ENCODE measurements at places on chromosomes 12 and 14.
A peak's percentile ranks its signal among the peaks of the same experiment; 100 is the strongest.

DNA sequence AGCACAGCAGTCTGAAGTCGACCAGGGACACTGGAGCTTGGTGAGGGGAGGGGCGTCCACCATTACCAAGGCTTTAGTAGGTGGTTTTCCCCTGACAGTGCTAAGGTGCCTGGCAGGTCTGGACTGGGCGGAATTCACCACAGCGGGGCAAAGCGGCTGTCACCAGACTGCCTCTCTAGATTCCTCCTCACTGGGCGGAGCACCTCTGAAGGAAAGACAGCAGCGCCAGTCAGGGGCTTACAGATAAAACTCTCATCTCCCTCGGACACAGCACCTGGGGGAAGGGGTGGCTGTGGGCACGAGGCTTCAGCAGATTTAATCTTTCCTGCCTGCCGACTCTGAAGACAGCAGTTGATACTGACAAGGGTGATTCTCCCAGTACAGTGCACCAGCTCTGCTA is 39.1 kb downstream of the DDHD1 start:
- DNase-seq = no peak

- no peak for DNase-seq
Observed at GRCh38 chr12:56223571-56224101, 506 bp upstream of the NABP2 start.

DNA sequence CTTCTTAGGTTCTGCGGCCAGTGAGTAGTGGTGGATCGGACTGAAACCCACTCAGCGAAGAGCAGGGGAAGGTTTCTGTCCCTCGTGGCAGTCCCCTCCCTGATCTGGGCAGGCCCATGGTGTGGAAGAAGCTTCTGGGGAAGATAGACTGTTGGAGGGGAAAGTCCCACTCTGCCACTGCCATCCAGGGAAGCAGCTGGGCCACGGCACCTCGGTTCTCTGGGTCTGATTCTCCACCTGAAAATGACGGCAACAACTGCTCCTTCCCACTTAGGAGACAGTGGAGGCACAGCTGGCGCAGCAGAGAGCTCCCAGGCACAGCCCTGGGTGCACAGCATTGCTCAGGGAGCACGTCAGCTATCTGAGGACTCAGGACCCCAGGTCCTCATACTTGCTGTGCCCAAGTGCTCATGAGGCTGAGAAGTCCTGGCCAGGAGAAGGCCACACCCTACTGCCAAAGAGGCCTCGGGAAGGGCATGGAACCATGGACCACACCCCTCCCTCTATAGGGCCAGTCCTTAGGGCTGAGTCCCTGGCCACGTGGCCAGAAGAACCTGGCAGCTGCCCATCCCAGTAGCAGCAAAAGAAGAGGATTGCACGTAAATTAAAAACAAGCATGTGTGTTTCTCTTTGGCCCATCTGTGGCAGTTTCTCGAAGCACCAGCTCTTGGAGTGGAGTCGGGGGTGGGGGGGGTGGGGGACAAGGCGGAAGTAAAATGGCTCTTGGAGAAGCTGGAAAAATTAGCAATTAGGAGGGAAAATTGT is 85.3 kb upstream of the BCL11B start:
- DNase-seq = no peak

GRCh38 chr14:24809135-24809534 is 175.1 kb upstream of the GZMB start:
- no peak for DNase-seq

DNA sequence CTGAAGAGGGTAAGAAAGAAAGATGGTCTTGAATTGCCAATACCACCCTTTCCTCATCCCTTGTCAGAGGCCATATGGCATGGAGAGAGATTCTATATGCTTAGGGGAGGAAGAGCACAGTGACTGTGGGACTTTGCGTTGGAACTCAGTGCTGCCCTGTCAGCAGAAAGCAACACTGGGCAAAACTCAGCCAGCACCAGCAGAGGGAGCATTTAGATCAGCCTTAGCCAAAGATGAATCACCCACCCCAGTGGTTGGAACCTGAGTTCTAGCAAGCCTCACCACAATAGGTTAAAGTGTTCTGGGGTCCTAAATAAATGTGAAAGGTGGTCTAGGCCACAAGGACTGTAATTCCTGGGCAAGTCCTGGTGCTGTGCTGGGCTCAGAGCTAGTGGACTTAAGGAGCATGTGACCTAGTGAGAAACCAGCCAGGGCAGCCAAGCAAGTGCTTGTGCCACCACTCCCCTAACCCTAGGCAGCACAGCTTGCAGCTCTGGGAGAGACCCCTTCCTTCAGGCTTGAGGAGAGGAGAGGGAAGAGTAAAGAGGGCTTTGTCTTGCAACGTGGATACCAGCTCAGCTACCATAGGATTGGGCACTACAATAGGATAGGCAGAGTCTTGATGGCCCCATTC is 11.4 kb upstream of the BCAT1 start:
- peak; percentile 72 for DNase-seq

DNA sequence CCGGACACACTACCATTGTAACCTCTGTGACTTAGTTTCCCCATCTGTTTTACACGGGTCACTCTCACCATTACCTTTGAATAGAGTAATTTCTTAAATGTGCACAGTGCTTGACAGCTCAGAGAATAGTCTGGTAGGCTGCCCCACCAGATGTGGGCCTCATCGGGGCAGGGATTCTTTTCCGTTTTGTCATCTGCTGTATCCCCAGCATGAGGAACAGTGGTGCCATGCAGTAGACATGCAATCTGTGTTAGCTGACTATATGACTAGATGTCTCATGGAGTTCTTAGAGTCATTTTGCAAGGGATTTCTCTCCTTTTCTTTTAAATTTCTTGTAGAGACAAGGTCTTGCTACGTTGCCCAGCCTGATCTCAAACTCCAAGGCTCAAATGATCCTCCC is 44.9 kb upstream of the PLEKHG3 start:
- no peak for DNase-seq

DNA sequence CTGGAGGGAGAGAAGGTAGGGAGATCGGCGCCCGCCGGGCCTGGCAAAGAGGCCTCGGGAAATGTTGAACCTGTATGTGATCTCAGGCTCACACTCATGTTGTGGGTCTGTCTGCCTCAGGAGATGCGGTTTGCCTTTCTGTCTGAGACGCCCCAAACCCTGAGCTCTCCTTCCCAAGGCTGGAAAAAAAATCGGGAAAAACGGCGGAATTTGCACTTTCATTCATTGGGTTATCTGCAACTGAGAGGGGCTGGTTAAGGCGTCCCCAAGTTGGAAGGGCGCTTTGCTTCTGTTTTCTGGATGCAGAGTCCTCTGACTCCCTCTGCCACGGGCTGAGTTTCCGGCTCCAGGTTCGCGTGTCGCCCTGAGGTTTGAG is 5.0 kb upstream of the HOXC9 start:
- no peak for DNase-seq

GRCh38 chr12:6451348-6452244 is at the start of gene TAPBPL:
TAPBPL (plus strand) TSS chr12:6452042; CDS start chr12:6452249, 207 bp downstream.
- DNase-seq = peak; percentile 86

DNA sequence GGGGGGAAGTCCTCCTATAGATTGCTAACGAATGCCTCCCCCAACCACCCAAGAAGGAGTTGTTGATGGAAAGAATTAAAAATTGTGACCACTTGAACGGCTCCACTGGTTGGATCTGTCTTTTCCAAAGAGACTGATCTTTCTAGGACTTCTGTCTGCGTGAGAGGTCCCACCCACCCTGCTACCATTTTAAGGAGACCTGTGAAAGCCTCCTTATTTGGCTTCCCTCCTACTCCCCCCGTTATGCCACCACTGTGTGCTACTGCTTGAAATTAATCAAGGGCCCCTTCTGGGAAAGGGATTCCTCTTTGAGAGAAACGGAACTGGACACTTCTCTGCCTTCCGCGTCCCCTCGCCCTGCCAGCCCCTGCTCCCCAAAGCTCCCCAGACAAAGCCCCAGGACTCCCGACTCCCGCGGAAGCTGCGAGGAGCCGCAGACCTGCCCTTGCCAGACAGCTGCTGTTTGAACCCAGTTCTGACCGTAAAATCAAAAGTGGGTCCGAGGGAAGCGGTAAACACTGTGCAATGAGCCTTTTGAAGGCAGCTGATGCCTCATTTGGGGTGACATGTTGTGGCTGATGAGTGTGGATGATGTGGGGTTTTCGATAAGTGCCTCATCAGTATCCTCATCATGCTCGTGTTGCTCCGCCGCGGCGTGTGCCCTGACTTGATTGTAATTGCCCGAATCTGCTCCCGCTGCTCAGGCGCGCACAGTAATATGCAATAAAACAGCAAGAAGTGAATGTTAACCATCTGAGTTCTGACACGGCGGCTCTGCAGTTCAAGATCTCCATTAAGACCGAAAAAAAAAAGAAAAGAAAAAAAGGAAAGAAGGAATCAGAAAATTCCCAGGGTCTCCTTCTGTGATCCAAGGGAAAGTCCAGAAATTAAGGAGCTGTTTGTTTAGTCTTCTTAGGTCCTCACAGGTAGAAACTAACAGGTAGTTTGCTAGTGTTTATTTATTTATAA is 48.2 kb downstream of the MBIP start:
- DNase-seq = no peak

DNA sequence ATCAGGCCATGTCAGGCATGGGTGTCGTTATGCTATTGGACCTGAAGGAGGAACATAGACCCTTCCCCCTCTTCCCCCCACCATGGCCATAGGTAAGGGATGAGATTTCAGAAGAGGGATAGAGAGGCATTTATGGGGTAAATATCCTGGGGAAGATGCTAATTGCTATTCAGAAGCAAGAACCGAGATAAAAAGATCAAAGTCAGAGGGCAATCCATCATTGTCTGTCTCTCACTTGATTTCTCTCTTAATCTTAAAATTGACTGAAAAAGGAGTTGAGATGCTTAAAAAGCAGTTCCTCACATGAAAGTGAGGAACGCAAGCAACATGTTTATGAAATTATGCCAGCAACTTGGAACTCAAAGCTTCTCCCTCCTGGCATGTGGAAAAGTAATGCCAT is 212.0 kb downstream of the RPAP3 start:
- no peak for DNase-seq

DNA sequence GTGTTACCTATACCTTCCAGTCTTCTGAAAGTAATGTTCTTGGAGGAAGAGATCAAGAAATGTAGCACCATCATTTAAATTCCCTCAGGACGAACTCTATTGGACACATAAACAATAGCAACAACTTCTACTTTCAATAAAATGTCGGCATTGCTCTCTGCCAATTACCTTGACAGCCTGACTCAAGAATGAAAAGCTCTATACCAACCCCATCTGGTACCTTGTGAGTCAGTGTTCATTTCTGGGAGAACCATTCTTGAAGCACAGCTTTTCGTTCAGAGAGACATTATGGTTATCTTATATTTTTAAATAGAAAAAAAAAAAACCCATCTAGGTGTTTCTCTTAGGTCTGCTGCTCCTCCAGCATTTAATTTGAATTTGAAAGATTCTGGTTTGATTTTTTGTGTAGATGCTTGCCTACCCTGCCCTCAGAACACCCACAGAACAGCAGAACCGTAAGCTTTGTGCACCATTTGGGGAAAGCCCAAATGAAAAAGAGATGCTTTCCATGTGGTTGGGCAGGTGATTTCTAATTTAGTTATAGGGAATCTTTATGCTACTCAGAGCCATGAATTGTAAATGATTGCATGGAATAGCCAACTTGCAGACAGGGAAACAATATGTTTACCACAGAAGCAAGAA is 156.0 kb downstream of the SAMD4A start:
- DNase-seq = no peak

DNA sequence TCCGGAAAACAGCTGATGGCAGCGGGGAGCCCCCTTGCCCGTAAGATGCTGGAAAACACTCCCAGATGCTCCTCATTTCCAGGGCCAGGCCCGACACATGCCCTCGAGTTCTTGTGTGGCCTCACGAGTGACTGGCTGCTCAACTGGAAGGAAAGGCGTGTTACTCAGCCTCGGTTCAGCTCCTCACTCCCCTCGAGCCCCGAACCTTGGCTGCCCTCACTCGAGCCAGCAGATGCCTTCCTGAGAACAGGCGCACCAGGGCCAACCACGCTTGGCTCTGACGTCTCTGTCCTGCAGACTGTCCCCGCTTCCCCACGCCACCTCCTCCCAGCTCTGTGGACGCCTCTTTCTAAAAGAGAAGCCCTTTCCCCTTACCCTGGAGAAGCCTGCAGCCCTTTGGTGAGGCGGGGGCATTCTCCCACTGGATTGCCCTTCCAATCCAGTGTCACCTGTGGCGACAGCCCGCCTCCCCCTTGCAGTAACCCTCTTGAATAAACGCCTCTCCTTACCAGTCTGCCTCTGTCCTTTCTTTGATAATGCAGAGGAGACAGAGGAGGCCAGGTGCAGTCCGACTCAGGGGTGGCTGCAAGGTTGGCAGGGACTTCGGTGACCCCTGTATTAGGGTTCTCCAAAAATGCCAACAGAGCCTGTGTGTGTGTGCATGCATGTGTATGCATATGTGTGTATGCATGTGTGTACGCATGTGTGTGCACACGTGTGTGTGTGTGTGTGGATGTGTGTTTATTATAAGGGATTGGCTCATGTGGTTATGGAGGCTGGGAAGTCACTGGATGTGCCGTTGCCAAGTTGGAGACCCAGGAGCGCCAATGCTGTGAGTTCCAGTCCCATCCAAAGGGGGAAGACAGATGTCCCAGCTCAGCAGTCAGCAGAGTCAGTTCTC is 166.3 kb downstream of the KIF26A start:
- no peak for DNase-seq

DNA sequence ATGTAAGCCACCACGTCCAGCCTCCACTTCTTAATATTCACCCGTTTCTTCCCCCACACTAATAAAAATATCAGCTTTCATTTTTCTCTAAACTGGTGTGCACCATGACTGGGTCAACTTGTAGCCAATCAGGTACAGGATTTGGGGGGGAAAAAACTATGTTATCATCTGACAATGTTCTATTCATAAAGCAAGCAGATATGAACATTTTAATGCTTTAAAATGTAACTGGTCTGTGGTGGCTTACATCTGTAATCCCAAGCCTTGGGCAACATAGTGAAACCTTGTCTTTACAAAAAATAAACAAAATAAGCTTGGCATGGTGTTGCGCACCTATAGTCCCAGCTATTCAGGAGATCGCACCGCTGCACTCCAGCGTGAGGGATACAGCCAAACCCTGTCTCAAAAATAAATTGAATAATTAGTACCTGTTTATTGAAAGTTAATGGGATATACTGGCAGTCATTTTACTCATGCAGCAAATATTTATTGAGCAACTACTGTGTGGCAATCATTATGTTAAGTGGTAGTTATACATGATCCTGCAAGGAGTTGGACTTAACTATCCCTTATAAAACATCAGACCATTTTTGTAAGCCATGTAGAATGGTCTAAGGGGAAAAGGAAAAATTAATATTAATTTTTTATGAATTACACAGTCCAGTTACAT is 15.3 kb upstream of the ITPR2 start:
- DNase-seq = no peak

- DNase-seq = no peak
Observed at GRCh38 chr14:34684578-34684977, 29.8 kb downstream of the CFL2 start.

- DNase-seq = no peak
Observed at GRCh38 chr14:99529899-99530298, 48.7 kb downstream of the CCNK start.

DNA sequence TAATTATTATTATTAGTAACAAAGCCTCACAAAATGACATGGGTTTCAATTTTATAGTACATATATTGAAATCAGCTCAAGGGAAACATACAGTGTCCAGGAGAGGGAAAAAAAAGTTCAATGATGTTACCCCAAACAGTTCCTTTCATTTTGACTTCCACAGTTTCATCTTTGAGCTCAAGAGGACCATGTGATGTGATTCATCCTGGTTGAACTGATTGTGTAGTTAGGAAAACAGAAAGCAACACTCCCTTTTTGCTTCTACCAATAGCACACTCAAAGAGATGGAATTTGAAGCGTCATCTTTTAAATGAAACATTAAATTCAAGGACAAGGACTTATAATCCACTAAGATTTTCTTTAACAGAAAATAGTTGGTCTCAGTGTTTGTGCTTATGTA is 461.0 kb downstream of the FOXG1 start:
- no peak for DNase-seq

Data from SJCRH30 (cell line).